Stimulated activated CD4-positive, alpha-beta T cell treated with anti-CD3 and anti-CD28 coated beads, TNF-alpha, amount 100 ng/mL, for 4 hours (primary cell): ENCODE measurements at places on chromosomes 2 and 18.

DNA sequence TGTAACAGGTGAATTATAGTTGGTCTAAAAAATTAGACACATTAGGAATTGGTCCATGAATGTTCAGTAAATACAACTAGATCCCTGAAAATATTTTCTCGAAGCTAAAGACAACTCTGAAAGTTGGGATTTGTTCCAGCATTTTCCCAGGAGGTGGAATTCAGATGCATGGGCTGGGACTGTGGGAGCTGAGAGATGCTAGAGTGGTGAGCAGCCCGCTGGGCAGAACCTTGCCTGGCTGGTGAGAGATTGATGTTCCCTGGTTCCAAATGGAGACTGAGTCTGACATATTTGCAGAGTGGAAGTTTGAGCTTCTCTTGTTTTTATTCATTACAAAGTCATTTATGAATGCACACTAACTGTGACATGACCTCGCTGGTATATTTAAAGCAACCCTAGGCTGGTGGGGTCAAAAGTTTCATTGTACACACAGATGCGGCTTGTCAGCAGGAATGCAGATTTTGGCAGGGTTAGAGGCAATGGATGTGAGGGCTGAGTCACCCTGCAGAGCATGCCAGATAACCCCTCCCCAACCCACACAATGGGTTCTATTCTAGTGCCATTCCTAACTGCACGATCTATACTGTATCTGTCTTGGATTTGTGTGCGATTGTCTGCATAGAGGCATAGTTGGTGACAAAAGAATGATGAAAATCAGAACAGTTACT lies 23.5 kb upstream of the TMEM178A start:
- DNase-seq: no peak

- no peak for DNase-seq
These were observed 159.4 kb downstream of the ACTR3 start for GRCh38 chr2:114049280-114049679.

DNA sequence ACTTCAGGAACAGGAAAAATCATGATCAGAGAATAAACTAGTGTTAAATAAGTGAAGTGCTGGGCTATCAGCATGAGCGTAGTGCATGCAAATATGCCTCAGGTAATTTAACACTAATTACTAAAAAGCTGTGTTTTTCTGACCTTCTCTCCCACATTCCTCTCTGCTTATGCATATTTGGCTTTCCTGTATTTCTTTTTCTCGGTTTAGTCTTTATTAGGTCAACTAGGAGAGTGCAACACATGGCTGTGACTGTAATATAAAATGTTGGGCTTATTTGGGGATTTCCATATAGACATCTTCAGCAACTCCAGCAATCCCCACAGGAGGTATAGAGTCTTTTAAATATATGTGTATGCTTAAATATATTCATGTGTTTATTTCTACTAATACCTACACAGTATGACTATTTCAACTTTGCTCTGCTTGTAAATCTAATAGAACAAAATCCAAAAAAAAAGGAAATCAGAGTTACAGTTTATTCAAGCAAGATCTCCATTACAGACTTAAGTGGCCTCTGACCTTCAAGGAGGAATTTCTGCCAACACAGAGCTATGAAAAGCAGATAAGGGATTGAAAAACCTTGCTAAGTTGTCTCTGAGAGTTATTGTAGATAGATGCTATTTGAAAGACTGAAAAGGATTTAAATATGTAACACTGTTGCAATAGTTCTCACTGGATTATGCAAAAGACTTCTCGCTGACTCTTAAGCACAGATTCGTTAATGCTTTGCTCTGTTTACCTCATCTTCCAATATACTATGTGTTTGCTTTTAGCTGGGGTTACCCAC lies 359.5 kb upstream of the RGPD4 start:
- no peak for DNase-seq

- DNase-seq: no peak
These were observed 56.3 kb downstream of the SRBD1 start for GRCh38 chr2:45554742-45555140.

GRCh38 chr2:122136056-122136455 lies 380.6 kb downstream of the TSN start:
- no peak for DNase-seq

- DNase-seq: no peak
These were observed 1.5 kb downstream of the DLX2 start for GRCh38 chr2:172100935-172101820.

DNA sequence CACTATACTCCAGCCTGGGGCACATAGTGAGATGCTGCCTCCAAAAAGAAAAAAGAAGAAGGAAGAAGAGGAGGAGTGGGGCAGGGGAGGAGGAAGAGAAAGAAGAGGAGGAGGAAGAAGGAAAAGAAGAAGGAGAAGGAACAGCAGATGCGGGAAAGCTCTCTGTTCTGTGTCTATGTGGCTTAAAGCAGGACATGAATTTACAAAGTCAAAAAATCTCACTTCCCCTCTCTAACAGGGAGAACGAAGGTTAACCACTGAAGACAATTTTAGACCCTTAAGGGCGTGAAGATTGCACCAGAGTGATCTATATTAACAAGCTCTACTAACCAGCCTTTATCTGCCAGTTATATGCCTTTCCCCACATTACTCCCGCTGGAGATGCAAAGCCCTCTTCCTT lies 258.9 kb downstream of the METTL4 start:
- DNase-seq: no peak

DNA sequence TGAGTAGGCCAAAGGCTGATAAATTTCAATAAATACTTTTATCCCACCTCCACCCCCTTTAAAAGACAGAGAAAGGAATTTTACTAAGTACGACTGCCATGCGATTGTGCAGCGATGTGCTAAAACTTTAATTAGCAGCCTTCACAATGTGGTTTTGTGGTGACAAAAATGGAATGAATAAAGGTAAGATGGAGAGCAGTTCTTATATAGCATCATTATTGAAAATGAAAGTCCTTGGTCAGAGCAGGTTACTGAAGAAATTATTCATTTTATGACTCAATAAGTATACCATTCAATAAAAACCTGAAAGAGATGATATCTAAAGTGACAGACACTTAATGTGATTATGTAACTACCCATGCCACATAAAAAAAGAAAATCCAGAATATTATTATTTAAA lies 33.2 kb upstream of the MTIF2 start:
- no peak for DNase-seq

DNA sequence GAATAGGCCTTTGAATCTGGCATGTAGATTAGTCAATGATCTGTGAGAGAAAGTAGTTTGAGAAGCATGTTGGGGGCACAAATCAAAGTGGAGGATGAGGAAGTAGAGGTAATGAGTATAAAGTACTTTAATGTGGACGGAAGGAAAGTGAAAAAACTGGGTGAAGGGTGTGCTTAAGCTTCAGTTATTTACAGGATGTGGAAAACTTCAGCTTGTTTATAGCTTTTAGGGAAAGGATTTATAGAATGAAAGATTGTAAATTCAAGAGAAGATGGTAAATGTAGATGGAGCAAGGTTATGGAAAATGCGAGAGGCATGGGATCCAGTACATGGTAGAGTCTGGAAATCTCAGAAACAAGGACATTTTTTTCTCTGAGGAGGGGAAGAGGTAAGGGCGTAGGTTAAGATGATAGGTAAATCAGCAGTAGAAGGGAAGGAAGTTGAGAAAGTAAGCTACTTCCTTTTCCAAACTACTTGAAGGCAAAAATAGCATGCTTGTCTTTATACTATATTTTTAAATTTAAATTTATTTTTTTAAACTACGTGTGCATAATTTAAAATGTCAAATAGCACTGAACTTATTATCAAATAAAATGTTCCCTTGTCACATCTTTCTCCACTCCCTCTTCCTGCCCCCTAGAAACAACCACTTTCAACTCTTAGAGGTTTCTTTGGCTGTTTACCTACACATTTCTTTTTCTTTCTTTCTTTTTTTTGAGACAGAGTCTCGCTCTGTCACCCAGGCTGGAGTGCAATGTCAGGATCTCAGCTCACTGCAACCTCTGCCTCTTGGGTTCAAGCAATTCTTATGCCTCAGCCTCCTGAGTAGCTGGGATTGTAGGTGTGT lies 8.5 kb downstream of the FAM117B start:
- DNase-seq: no peak

- DNase-seq: no peak
These were observed 28.8 kb downstream of the SP140 start for GRCh38 chr2:230254152-230254881.

DNA sequence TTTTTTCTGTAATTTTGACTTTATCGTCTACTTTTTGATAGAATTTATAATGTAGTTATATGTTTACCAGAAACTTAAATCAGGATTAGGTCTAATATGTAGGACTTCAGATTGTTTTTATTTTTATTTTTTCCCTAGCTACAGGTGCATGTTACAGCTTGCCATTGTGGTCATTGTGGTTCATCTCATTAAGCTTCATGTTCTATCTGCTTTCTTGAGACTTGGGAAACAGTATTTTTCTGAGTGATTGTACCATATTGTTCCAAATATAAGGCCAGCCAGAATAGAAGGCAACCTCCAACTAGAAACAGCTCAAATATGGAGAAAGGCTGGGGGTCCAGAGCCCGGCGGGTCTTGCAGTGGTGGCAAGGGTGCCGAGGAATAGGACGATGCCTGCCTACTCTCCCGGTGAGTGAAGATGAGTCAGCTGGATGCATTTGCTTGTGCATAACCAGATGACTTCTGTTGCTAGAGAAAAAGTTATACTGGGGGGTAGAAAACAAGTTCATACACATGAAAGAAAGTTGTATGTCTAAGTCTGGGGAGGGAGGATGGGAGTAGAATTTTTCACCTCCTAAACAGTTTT lies 188.4 kb downstream of the CCDC85A start:
- DNase-seq: no peak

DNA sequence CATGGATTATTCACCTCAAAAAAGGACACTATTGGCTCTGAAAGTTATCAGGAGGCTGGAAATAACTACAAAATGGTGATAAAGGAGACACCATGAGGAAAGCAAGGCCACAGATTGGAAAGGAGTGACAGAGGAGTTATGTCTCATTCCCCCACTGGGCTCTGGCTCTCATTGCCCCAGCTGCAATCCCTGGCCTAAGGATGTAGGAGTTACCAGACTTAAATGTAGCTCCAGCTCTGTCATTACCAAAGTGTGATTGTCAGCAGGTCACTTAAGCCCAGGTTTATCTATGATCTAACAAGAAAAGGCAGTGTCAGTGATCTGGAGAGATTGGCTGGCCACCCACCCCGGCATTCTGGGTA lies 1228.2 kb upstream of the DDX18 start:
- DNase-seq: no peak

DNA sequence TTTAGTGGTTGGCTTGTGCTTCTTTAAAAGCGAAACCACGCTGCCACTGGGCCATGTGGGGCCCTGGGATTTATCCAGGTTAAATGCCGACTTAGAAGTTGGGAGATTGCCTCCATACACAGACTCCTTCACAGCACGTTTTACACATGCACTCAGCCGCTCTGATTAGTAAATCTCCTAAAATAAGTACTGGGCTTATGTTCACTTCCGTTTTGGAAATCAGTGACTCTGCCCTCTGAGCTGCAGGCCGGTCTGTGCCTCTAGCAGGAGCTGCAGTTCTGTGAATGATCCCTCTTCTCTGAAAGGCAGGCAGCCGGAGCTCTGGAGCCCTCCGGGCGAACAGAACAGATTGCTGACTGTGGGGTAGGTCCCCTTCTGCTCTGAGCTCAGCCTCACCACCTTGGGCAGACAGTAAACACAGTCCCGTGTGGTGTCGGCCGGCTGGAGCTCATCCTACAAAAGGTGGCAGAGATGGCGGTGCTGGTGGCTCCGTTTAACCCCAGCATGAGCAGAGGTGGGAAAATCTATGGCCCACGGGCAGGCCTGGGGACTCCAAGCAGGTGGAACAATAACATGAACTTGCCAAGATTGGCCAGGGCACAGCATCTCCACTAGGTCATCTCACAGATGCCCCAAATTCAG lies 9.8 kb upstream of the RAB17 start:
- DNase-seq: no peak

DNA sequence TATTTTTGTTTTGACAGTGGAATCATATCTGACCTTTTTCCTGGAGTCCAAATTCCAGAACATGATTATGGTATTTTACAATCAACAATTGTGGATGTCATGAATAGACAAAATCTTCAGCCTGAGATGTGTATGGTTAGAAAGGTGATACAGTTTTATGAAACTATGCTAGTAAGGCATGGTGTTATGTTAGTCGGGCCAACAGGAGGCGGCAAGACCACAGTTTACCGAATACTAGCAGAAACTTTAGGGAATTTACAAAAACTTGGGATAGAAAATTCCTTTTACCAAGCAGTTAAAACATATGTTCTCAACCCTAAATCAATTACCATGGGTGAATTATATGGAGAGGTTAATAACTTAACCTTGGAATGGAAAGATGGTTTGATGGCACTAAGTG lies 137.0 kb downstream of the DNAH6 start:
- DNase-seq: no peak

- DNase-seq: no peak
These were observed 35.4 kb downstream of the FASTKD2 start for GRCh38 chr2:206800506-206801417.

DNA sequence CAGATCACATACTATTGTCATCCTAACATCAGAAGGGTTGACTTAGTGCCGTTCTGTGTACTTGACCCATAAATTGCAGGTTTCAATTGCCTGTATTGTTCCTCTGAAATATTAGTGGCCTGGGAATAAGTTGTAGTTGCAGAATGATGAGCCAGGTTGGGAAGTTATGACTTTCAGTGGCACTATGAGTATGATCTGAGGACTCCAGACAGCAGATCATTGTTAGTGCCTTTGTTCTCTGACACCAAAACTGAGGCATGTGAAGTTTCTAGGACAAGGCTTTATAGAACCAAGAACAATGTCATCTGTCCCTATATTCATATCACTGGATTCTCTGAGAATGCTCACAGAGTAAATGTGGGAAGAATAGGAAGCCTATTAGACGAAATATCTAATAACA lies 403.7 kb downstream of the STK39 start:
- DNase-seq: no peak

- no peak for DNase-seq
These were observed 1065.8 kb upstream of the SLC39A10 start for GRCh38 chr2:194591192-194591591.

DNA sequence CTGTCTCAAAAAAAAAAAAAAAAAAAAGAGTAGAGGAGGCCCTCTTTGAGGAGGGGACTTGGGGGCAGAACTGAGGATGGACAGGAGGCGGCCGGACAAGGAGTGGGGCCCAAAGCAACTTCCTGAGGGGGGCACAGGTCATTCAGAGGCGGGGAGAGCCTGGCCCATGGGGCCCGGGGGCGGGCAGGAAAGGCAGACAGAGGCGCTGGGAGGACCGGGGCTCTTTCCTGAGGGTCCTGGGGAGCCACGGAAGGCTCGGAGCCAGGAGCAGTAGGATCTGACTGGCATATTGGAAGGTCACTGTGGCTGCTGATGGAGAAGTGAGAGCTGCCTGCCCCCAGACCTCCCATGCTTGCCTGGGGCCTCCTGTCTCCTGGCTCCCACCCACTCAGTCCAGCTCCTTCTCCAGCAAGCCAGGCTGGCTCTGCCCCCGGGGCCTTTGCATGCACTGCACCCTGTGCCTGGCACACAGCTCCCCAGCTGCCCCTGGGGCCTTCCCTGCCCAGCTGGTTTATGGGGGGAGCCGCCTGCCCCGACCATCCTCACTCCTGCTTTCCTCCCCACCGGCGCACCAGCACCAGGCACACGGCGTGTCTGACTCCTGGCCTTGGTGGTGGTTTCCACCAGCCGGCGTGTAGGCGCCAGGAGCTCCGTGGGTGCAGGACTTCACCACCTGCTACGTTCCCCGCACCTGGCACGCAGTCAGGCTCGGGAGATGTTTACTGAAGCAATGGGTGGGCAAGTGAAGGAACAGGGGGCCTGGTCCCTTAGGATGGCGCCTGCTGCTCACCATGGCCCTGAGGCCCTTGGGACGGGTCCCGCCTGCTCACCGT lies 5.6 kb downstream of the ESPNL start:
- DNase-seq: no peak

- no peak for DNase-seq
These were observed 303.9 kb downstream of the GBX2 start for GRCh38 chr2:235864302-235864701.
